Pancreas (tissue), 10 donors: ENCODE measurements at places on chromosomes 2 and 18.
A peak's percentile ranks its signal among the peaks of the same experiment; 100 is the strongest.

DNA sequence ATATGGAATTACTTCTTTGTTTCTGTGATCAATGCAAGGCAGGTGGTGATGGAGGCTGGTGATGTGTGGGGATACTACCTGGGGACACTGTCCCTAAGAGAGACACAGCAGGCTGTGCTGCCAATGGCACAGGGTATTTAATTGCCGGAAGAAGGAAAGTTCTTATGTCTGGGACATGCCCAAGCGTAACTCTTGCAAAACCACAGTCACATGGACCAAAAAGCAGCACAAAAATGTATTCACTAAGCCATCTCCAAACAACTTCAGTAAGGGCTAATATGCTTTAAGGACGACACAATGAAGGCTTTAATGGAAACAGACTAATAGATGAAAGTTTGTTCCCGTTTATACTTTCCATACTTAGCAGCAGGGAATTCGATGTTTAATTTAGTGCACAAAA lies 49.7 kb upstream of the AP1S3 start:
- DNase-seq, result no peak

DNA sequence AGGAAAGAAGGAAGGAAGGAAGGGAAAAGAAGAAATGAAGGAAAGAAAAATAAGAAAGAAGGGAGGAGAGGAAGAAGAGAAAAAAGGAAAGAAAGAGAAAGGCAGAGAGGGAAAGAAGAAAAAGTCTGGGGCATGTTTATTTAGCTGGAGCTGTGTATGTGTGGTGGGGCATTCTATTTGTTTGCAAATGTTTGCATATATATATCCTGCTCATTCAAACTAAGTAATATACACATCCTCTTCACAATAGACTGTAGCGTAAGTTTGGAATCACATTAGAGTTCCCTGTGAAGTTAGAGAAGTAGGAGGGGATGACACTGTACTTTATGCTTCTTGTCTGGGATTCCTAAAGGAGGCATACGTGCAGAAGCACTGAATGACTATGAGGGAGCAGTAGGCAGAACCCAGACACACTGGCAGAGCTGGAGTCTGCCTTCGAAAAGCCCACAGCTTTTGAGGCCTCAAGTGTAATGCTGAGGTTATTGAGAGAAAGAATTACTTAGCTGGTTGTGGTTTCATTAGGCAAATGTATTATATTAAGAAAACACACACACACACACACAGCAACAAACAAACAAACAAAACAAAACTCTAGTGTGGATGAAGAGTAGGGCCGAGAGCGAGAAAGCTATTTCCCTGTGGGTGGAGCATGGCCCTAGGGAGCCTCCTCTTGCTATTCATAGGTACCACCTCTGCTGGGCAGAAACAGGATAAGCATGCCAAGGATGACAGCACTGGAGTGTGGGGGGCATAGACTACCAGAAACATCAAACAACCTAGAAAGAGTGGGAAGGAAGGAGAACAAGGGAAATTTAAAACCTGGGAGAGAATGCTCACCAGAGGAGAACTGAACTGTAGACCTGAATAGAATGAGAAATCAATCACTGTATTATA lies 905.1 kb upstream of the NXPH2 start:
- DNase-seq, result no peak

DNA sequence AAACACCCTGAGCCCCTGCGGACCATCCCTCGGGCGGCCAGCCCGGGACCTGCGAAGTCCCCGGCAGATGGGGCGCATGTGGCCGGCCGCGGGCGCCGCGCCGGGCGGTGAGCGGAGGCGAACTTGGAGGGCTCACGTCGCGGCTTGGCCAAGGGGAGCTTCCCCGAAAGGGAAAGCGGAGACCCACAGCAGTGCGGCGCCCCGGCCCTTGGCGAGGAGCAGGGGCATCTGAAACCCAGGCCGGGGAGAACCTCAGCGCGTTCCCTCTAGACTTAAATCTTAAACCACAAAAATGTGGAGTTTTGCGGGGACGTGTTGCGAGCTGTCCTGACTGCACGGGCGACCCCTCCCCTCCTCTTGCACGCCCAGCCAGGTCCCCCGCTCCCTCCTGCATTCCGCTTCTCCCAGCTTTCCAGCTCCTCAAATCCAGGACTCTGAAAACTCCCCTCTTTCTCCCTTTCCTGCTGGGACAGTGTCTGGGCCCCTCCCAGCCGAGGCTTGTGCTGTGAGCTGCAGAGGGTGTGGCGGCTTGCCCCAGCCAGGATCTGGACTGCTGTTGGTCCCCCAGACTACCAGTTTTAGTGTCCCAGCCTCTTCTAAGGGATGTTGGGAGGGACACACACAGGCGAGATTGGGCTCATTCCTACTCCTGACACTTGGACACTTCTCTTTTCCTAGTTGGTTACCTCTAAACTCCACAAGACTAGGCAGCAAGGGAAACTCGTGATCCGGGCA lies 1.3 kb downstream of the FMNL2 start:
- DNase-seq, result peak; percentile 80

- DNase-seq, result no peak
Measured at GRCh38 chr2:180352620-180353019, 345.5 kb upstream of the CWC22 start.

GRCh38 chr2:57882895-57883515 lies 163.6 kb upstream of the VRK2 start:
- no peak for DNase-seq

GRCh38 chr2:74201596-74201995 lies 3.2 kb downstream of the MTHFD2 start:
- no peak for DNase-seq

- DNase-seq, result no peak
Measured at GRCh38 chr18:3619222-3619621, 169.2 kb downstream of the TGIF1 start.

- no peak for DNase-seq
Measured at GRCh38 chr2:26412091-26412673, 10.5 kb downstream of the DRC1 start.

DNA sequence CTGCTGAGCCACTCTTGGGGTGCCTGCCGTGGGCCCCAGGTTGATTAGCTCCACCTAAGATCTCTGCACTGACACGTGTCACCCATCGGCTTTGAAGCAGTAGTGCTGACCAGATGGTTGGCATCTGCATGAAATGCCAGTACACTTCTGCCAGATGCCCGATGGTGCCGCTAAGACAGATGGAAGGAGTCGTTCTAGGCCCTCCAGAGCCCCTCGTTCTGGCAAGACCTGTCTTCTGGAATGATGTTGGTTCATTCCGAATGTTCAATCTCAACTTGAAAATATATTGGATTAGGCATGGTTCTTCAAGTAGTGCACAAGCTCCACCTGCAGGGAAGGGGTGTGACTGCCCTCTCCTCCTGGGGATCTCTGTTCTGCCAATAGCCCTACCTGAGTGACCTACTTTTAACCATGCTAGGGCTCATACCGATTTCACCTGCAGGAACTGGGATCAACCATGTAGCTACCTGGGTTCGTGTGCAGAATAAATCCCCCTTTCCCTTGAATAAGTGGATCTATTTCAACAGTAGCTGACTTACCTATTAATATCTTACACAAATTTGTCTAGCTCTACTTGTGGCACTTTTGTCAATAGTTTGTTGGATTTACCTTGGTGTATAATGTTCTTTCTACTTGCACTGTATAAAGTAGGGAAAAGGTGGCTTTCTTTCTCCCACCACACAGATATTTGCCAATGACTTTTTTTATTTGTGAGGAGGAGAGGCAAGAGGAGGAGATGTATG lies 342.6 kb downstream of the CTNNA2 start:
- DNase-seq, result no peak

GRCh38 chr2:108593547-108594098 lies 59.4 kb downstream of the LIMS1 start:
- DNase-seq, result no peak

DNA sequence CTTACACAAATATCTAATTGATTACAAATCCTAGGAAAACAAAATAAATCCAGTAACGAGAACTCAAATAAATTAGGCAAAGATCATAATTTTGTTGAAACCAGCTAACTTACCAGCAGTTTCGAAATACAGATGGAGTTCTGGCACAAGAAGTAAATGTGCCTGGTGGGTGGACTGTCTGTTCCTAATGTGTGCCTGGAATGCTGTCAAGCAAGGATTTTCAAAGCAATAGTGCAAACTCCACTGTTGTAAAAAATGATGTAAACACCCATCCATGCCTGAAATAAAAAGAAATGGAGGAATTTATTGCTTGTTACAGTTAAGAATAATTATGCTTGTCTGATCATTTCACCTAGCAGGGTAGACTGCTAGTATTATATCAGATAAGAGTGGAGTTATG lies 423.9 kb upstream of the MAP2 start:
- no peak for DNase-seq

- DNase-seq, result no peak
Measured at GRCh38 chr2:41355794-41356193, 692.0 kb upstream of the PKDCC start.

DNA sequence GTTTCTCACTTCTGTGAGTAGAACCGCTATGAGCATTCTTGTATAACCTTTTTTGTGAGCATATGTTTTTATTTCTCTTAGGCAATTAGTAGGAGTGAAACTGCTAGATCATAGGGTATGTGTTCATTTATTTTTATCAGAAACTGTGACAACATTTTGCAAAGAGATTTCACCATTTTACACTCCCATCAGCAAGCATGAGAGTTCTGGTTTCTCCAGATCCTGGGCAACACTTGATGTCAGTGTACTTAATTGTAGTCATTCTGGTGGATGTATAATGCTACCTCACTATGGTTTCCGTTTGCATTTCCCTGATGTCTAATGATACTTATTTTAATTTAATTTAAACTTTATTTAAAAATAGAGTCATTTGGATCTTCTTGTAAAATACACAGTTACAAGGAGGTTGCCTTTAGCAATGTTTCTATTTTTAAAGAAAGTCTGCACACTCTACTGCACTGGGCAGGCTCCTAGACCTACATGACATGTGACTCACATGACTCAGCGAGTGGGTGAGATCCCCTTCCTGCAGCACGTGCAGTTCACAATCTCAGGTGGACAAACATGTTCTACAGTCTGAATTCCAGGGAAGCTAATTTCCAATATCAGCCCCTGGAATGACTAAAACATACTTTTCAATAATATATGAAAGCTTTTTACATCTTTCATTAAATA lies 127.0 kb upstream of the BCL2L11 start:
- no peak for DNase-seq

DNA sequence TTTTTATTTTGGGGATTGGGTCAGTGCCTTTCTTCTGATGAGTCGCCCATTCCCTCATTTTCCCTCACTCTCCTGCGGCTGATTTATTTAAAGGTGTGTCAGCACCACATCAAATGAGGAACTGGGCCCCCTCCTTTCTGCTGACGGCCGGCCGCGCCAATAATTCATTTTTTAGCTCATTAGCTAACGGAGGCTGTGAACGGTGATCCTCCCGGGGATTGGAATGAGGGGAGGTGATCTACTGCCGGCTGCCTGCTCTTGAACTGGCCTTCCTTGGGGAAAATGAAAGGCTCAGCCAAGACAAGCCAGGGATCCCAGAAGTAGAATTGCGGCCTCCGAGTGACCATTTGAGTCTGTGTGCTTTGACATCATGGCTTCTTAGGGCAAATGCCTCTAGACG lies 54.2 kb downstream of the GBX2 start:
- no peak for DNase-seq

DNA sequence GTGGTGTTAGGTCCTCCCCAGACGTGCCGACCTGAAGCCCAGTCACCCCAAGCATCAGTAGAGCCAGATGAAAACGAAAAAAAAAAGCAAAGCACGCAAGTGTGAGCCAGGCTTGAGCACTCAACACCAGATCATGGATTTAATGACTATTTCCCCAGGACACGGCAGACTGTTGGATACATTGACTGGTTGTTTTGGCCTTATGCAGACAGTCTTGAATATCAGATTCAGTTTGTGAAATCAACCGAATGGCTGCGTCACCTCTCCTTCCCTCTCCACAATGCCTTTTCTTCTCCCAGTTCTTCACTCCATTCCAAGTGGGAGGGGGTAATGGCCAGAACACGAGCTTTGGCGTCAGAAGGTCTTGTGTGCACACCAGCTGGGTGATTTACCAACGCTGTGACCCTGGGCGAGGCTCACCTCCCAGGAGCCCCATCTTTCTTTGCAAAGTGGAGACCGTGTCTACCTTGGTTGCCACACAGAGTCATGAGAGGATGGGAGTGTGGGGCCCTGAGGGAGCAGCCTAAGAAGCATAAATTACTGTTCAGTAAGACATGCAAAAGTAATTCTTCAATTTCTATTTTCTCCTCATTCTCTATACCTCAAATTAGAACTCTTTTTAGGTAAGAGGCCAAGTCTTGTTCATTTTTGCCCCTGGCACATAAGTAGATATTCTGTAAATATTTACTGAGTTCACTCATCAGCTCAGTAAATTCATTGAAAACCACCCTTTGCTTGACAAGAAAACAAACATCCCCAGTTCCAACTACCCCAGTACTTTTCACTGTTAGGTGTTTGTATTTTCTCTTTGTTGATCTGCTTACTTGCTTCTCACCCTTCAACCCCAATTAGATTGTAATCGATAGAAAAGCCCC lies 181.1 kb upstream of the COPS8 start:
- DNase-seq, result no peak

GRCh38 chr18:77063260-77063659 lies 69.3 kb downstream of the MBP start:
- DNase-seq, result no peak

GRCh38 chr2:239318151-239318611 lies 82.6 kb downstream of the HDAC4 start:
- DNase-seq, result peak; percentile 5

GRCh38 chr2:80330527-80331450 lies 26.2 kb upstream of the LRRTM1 start:
- no peak for DNase-seq

DNA sequence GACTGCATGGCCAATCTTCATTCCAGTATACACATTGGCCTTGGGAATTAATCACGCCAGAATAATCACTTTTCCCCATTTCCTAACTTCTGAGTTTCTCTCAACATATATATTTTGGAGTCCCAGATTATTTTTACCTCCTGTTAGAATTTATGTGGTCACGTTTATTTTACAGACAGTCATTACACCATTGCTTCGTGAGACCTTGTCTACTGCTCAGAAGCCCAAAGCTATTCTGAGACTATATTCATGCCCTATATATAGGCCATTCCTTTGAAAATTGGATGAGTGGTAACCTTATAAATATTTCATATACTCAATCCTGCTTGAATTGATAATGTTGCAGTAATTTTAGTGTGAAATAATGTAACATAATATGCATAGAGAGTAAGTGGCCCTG lies 610.0 kb upstream of the CDH2 start:
- no peak for DNase-seq

DNA sequence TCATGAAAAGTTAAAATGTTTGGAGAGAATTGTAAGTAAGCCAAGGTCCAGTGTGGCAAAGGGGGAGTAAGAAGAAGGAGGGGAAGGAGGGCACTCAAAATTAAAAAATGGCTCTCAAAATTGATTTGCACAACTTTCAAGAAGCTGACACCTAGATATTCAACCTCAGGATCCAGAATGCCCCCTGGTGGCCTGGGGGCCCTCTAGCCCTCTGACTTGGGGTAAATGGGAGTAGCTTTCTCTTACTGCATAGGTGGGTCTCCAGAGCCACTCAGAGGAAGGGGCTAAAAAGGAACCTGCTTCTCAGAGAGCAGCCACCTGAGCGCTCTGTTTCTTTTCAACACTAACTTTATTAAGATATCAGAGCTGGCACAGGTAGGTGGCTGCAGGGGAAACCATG lies 968.5 kb downstream of the BCL11A start:
- DNase-seq, result no peak
